A549 treated with dexamethasone at 1 μM for 4 hours (cell line): ENCODE measurements at places on chromosomes 12 and 14. TPM values are rescaled to one million over a fixed set of nuclear protein-coding genes. Genes with fewer than 3 reads are reported as not detected.

KRT73 gene
- not detected in 5 replicates for total RNA-seq

APAF1 gene
- total RNA-seq: 9.9 to 17.9 TPM (median 14.5 TPM) in 5 replicates

RPS6KA5 gene
- total RNA-seq: 4.7 to 7.7 TPM (median 7.1 TPM) in 5 replicates

HSP90B1 gene
- total RNA-seq: 566 to 645 TPM (median 619 TPM) in 5 replicates

KRT8 gene
- total RNA-seq: 4,375 to 5,591 TPM (median 5,356 TPM) in 5 replicates

SMIM10L1 gene
- total RNA-seq: 8.2 to 8.7 TPM (median 8.2 TPM) in 5 replicates
